Epithelial cell of proximal tubule (primary cell): ENCODE measurements at places on chromosomes 4 and X. TPM values are rescaled to one million over a fixed set of nuclear protein-coding genes. Genes with fewer than 3 reads are reported as not detected.

CYLC1 gene
- total RNA-seq = not detected in 2 replicates

SRPX gene
- 32.0 and 37.0 TPM in 2 replicates for total RNA-seq

ALB gene
- total RNA-seq = not detected in 2 replicates

IQSEC2 gene
- total RNA-seq = 3.9 and 4.5 TPM in 2 replicates

NSG1 gene
- total RNA-seq = 1.6 and 3.2 TPM in 2 replicates

TLR1 gene
- total RNA-seq = 0.51 and 0.98 TPM in 2 replicates

PAPSS1 gene
- total RNA-seq = 43.8 and 51.2 TPM in 2 replicates

SMIM10 gene
- total RNA-seq = 2.5 and 5.5 TPM in 2 replicates

ETDA gene
- not detected in 2 replicates for total RNA-seq

HTRA3 gene
- 0.80 and 1.2 TPM in 2 replicates for total RNA-seq

ERAS gene
- not detected in 2 replicates for total RNA-seq

TCEAL9 gene
- total RNA-seq = 88.0 and 161 TPM in 2 replicates

MTCP1 gene
- 0.29 and 2.0 TPM in 2 replicates for total RNA-seq

TRIM60 gene
- total RNA-seq = not detected in 2 replicates

GATA1 gene
- not detected in 2 replicates for total RNA-seq

NEXMIF gene
- total RNA-seq = under 0.01 and 0.07 TPM in 2 replicates

CXCL3 gene
- total RNA-seq = 4.8 and 6.6 TPM in 2 replicates

FTSJ1 gene
- total RNA-seq = 63.5 and 113 TPM in 2 replicates

PDCL2 gene
- not detected in 2 replicates for total RNA-seq

HSFX4 gene
- total RNA-seq = not detected in 2 replicates

PHEX gene
- total RNA-seq = 0.07 and 0.29 TPM in 2 replicates

FGF13 gene
- 2.5 and 4.2 TPM in 2 replicates for total RNA-seq

PAGE5 gene
- not detected in 2 replicates for total RNA-seq

CTAG1A gene
- not detected in 2 replicates for total RNA-seq

IL13RA2 gene
- 0.22 and 2.3 TPM in 2 replicates for total RNA-seq

COPS4 gene
- total RNA-seq = 27.0 and 68.5 TPM in 2 replicates

ART3 gene
- total RNA-seq = not detected in 2 replicates

ARHGAP6 gene
- 2.0 and 4.9 TPM in 2 replicates for total RNA-seq

MAGEA12 gene
- total RNA-seq = not detected in 2 replicates

FAM9C gene
- not detected in 2 replicates for total RNA-seq

FAM47C gene
- not detected in 2 replicates for total RNA-seq

SOX3 gene
- total RNA-seq = not detected in 2 replicates

PSAPL1 gene
- total RNA-seq = 0.07 TPM in 1 of 2 replicates, not detected in the other

HEPH gene
- 0.65 and 1.9 TPM in 2 replicates for total RNA-seq

GPR119 gene
- not detected in 2 replicates for total RNA-seq

TEX13B gene
- not detected in 2 replicates for total RNA-seq

LIMCH1 gene
- 8.3 and 15.5 TPM in 2 replicates for total RNA-seq

CCKAR gene
- not detected in 2 replicates for total RNA-seq
